ENCODE measurements at places on chromosomes 12 and 14.

DNA sequence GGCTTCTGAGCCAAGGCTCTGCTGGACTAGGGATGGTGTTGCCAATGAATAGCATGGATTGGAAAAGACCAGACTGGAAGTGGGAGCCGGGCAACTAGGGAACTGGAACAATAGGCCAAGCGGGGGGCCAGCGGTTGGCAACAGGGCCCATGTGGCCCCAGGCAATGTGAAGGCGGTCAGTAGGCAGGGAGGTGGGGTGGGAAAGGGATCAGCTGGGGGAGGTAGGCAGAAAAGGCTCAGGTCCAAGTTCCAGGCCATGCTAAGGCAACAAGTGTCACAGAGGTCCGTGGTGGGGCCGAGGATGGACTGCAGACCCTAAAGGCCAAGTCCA is 14.9 kb upstream of the MLXIP start:
- no peak for DNase-seq

DNA sequence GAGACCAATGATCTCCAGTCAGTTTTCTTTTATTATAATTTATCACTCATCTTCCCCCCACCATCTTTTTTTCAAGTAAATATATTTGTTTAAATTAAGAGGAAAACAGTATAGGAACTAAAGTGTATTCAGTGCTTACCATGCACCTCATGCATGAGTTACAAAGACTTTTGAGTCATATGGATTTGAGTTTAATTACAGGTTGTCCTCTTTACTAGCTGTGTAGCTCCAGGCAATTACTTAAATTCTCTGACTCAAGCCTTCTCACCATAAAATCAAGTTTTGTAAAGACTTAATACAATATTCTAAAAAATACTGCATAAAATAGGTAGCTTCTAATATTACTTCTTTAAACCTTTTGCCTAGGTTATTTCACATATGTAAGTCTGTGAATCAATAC is 251.3 kb downstream of the SLC16A7 start:
- no peak for DNase-seq

GRCh38 chr12:5186715-5187114 is 143.0 kb downstream of the KCNA5 start:
- no peak for DNase-seq

GRCh38 chr14:104220215-104221070 is 82.1 kb downstream of the KIF26A start:
- no peak for DNase-seq

GRCh38 chr12:21337959-21338744 is 3.4 kb upstream of the SLCO1A2 start:
- no peak for DNase-seq

- no peak for DNase-seq
Measured at GRCh38 chr12:131231032-131231980, 277.6 kb downstream of the ADGRD1 start.

- DNase-seq = no peak
Measured at GRCh38 chr12:122960193-122960569, 6.1 kb downstream of the ABCB9 start.

DNA sequence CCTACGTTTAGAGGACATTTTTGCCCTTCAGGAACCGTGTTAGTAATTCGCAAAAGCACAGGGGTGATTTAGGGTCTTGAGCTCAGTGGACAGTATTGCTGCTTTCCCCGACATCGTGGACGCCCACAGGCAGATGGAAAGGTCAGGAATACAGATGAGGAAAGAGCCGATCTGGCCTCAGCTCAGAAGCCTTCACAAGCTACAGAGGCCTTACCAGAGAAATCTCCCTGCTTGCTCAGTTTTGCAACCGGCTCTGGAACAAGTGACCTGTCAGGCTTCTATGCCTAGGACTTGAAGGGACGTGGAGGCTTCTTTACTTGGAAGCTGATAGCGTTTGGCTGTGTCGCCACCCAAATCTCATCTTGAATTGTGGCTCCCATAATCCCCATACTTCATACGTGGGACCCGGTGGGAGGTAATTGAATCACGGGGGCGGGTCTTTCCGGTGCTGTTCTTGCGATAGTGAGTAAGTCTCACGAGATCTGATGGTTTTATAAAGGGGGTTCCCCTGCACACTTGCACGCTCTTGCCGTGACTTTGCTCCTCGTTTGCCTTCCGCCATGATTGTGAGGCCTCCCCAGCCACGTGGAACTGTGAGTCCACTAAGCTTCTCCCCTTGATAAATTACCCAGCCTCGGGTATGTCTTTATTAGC is 332.5 kb downstream of the MED13L start:
- DNase-seq = no peak

DNA sequence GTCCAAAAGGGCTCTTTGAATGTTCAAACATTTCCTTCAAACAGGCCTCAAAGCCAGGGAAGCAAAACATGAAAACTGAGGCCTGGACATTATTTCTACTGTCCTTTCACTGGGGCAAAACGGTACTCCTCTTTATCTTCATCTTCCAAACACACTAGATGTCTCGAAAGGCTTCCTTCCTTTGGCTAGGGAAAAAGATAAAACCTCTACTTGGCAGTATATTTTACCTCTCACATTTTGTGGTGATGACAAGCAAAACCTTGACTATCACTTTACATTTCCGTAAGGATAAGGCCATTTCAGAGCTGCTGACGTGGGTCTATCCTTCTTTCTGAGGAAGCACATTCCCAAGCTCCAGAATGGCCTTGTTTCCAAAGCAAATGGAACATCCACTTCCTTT is 9.9 kb downstream of the STAB2 start:
- DNase-seq = no peak

GRCh38 chr14:24334431-24335291 is at the start of gene ADCY4:
Gene ADCY4, minus strand, starts transcription at chr14:24335071. Its CDS starts 419 bp downstream, at chr14:24334652.
- no peak for DNase-seq

DNA sequence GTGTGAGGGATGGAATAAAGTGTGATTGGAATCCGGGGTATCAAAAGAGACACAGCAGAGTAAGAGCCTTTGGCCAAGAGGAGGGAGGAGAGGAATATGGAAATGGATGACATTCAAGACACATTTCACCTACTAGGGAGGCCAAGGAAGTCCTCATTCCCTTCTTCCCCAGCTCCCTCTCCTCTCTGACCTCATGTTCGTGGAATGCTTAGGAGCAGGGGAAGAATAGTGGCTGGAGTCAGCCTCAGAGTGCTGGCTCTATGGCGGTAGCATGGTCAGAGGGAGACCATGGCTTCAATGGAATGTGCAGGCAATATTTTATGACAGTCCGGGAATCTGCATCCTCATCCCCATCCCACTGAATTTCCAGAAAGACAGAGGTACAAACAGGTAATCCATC is 196.6 kb downstream of the EGLN3 start:
- no peak for DNase-seq

DNA sequence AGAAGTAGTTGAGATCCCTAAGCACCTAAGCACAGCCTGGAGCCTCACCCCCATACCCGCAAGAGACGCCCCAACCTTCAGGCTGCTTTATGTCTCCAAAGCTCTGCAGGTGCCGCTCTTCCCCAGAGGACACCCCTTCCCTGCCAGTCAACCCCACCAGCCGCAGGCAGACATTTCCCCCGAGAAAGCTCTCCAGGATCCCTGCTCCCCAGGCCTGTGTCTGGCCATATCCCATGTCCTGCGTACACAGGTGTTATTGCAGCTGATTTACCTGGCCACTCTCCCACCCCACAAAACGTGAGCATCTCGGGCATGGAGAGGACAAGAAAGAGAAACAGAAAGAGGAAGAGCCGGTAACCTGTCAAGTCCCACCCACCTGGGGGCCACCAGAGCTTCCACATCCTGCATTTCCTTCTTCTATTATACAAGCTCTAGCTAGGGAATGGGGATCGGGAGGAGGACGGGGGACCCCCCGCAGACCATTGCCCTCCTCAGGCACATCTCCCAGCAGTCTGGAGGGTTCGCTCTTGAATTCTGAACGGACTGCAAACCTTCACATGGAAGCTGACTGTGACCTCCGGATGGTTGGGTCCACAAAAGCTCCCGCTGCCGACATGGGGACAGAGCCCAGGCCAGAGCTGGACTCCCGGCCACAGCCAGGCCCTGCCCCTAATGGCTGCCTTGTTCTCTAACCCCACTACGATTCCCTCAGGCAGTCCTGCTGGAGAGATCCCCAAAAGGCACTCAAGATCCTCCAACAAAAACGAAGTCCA is 17.6 kb downstream of the CCDC88C start:
- peak; percentile 31 for DNase-seq

GRCh38 chr12:13404111-13404628 is 207.6 kb downstream of the EMP1 start:
- DNase-seq = no peak

DNA sequence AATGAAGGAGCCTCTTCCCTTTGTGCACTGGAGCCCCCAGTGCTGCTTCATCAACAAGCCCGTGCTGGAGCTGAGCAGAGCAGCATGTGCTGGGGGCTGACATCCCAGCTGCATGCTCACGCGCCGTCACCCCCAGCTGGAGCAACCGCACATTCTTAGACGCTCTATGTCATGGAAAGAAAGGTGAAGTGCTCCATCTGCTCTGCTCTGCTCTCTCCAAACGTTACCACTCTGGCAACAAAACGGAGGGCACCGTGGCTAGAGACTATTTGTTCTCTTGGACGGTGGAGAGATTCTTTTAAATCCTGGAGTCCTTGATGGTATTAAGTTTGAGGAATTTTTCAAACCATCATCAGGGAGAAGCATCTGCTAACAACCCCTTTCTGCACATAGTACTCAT is 208.4 kb downstream of the C12orf75 start:
- no peak for DNase-seq

GRCh38 chr14:103312006-103312635 is 21.9 kb upstream of the EIF5 start:
- no peak for DNase-seq

- no peak for DNase-seq
Measured at GRCh38 chr14:45716572-45716971, 463.6 kb upstream of the MIS18BP1 start.

GRCh38 chr12:19440019-19440858 is 947 bp downstream of the AEBP2 start:
- peak; percentile 51 for DNase-seq

DNA sequence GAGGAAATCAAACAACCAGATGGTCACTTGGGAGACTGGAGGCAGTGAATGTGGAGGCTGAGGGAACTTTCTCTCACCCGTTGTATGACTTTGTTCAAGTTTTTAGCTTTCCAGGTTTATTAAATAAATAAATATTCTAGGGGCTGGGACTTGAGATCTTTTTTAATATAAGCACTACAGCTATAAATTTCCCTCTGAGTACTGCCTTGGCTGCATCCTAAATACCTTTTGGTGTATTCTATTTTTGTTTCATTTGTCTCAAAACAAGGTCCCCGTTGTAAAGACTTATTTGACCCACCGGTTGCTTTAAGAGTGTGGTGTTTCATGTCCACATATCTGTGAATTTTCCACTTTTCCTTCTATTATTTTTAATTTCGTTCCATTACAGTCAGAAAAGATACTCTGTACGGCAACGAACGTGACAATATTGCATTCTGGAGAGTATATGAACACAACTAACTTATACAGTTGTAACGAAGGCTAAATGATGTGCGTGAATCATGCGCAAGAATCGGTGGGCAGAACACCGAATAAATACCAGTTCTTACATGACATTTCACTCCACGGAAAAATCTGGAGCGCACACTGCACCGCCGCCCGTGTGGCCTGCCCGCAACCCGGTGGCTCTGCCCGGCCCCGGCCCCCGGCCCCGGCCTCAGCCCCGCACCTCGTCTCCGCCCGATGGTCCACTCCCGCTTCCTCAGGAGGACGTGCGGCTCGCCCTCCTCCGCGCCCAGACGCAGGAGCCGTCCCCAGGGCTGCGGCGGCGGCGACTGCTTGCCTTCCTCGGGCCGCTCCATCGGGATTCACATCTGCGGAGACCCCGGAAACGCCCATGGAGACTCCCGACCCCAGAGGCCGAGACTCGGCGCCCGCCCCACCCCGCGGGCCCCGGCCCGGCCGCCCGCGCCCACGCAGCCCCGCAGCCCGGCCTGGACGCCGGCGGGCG is 602 bp downstream of the CHFR start:
- no peak for DNase-seq

- DNase-seq = peak; percentile 88
Measured at GRCh38 chr14:75126679-75127473, at the start of gene NEK9. Gene NEK9, minus strand, starts transcription at chr14:75127048. Its CDS starts 127 bp downstream, at chr14:75126921.

DNA sequence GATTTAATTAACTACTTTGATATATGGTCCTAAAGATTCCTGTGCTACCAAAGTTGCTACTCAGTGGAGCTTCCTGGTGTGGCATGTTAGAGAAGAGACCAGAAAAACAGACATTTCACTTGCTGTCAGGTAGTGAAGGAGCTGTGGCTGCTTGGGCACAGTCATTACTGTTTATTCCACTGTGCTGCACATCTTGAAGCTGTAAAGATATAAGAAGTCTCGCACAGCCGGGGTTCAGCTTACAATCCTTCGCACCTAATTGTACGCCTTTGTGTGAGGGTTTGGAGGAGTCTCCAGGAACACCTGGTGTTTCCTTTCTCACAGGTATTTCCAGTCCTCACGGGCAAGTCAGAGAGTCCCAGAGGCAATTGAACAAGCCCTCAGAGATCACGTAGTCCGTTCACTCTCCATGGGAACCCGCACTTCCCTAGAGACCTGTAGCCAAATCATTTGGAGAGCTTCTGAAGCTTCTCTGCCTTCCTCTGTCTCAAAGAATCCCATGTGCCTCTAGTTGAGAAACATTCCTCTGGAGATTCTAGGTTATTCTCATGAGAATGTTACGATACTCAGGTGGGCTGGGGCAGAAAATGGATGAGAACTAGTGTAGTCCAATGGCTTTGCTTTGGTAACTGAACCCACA is 4.1 kb downstream of the EVL start:
- no peak for DNase-seq

- no peak for DNase-seq
Measured at GRCh38 chr12:98373025-98373554, 142.3 kb upstream of the TMPO start.

GRCh38 chr14:31561155-31561846 is at the start of gene NUBPL:
Gene NUBPL, plus strand, starts transcription at chr14:31561404. Its CDS starts 36 bp downstream, at chr14:31561440.
- DNase-seq = peak; percentile 97
